Mammary microvascular endothelial cell (primary cell): ENCODE measurements at places on chromosomes 12 and 14. TPM values are rescaled to one million over a fixed set of nuclear protein-coding genes. Genes with fewer than 3 reads are reported as not detected.

Gene DCN
- 0.44 TPM in 1 of 2 replicates, not detected in the other for total RNA-seq

Gene CLEC4D
- not detected in 2 replicates for total RNA-seq

Gene HOXC12
- total RNA-seq: not detected in 2 replicates

Gene CPNE6
- not detected in 2 replicates for total RNA-seq

Gene FGF23
- not detected in 2 replicates for total RNA-seq

Gene NID2
- 46.7 and 54.0 TPM in 2 replicates for total RNA-seq

Gene ALX1
- total RNA-seq: not detected in 2 replicates

Gene BIN2
- not detected in 2 replicates for total RNA-seq

Gene NUMB
- total RNA-seq: 47.1 and 51.2 TPM in 2 replicates

Gene NEUROD4
- total RNA-seq: not detected in 2 replicates

Gene SHMT2
- total RNA-seq: 113 and 130 TPM in 2 replicates

Gene MLF2
- 165 and 177 TPM in 2 replicates for total RNA-seq

Gene VIPAS39
- total RNA-seq: 17.9 and 28.8 TPM in 2 replicates

Gene CLECL1
- not detected in 2 replicates for total RNA-seq

Gene TGFB3
- 0.74 and 1.6 TPM in 2 replicates for total RNA-seq

Gene GLS2
- not detected in 2 replicates for total RNA-seq

Gene FAM181A
- total RNA-seq: not detected in 2 replicates

Gene KIF5A
- total RNA-seq: 0.07 TPM in 1 of 2 replicates, not detected in the other

Gene PCED1B
- 0.25 TPM in 1 of 2 replicates, not detected in the other for total RNA-seq

Gene ADAM21
- total RNA-seq: 0.07 TPM in 1 of 2 replicates, not detected in the other

Gene LRTM2
- total RNA-seq: not detected in 2 replicates

Gene FAM90A1
- 0.10 TPM in 1 of 2 replicates, not detected in the other for total RNA-seq

Gene EPYC
- not detected in 2 replicates for total RNA-seq

Gene LTBR
- total RNA-seq: 124 and 135 TPM in 2 replicates

Gene TMEM30B
- total RNA-seq: 0.10 and 0.20 TPM in 2 replicates

Gene ADAM20
- total RNA-seq: not detected in 2 replicates

Gene CCDC197
- total RNA-seq: not detected in 2 replicates

Gene IGF1
- total RNA-seq: 0.69 and 2.9 TPM in 2 replicates

Gene SIX4
- 0.79 and 1.00 TPM in 2 replicates for total RNA-seq

Gene ASB2
- 0.10 TPM in 1 of 2 replicates, not detected in the other for total RNA-seq

Gene GPR132
- 0.10 and 0.13 TPM in 2 replicates for total RNA-seq

Gene DCAF5
- total RNA-seq: 8.7 and 11.3 TPM in 2 replicates

Gene KRT7
- 332 and 351 TPM in 2 replicates for total RNA-seq

Gene COX8C
- total RNA-seq: not detected in 2 replicates

Gene GNB3
- total RNA-seq: 0.10 and 0.20 TPM in 2 replicates

Gene NTF3
- total RNA-seq: 0.13 TPM in 1 of 2 replicates, not detected in the other

Gene PDZRN4
- total RNA-seq: not detected in 2 replicates

Gene SYCP3
- not detected in 2 replicates for total RNA-seq

Gene TMEM119
- total RNA-seq: 0.94 TPM in 1 of 2 replicates, not detected in the other
